Stimulated activated CD8-positive, alpha-beta memory T cell treated with anti-CD3 and anti-CD28 coated beads, Interleukin-7, amount 100 ng/mL, for 48 hours (primary cell): ENCODE measurements at places on chromosomes 5 and 9.

DNA sequence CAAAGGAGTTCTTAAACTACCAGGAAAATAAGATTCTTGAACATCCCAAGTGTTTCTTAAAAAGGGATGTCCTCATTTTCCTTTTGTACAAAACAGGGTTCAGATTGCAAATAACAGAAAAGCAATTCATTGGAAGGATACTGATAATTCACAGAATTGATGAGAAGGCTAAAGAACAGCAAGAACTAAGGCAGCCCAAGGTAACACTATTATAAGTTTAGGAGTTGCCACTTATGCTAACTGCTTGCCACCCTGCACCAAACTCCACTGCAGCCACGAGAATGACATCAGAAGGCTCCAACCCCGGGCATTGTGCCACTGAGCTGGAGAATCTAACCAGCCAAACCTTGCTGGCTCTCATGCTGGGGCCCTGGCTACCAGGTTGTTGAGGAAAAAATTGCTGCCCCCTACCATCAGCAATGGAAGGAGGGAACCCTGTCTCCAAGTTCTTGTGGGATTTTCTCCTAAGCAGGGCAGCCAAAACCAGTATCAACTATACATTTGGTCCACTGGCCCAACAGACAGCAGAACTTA is 123.4 kb downstream of the ARL15 start:
- DNase-seq = no peak

GRCh38 chr5:112232667-112233066 is 186.4 kb downstream of the EPB41L4A start:
- DNase-seq = no peak

DNA sequence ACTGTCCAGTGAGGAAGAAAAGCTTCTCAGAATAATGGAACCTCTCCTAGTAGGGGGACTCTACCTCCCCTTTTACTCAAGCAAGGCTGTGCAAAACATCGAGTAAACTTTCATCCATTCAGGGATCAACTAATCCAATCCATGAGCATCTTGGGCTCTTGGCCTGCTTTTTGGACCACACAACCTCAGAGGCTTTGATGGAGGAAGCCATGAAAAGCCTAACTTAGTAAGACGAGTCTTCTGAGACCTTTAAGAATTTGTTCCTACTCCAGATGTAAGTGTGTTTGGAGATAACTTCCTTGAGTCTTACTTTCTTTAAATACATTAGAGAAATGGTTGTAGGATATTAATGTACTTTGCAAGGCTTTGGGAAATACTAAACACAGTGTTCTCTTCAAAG is 49.1 kb downstream of the MARCHF3 start:
- no peak for DNase-seq

GRCh38 chr9:77455312-77455927 is 192.7 kb downstream of the GNA14 start:
- no peak for DNase-seq

DNA sequence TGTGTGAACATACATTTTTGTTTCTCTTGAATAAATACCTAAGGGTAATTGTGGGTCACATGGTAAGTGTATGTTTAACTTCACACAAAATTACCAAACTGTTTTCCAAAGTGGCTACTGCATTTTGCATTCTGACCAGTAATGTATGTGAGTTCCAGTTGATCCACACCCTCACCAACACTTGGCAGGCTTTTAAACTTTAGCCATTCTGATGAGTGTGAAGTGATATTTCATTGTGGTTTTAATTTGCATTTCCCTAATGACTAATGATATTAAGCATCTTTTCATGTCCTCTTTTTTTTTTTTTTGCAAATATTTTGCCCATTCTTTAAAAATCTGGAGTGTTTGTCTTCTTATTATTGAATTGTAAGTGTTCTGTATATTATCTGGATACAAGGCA is 53.5 kb upstream of the MAST4 start:
- no peak for DNase-seq

- DNase-seq = no peak
Observed at GRCh38 chr5:125559296-125559695, 812.9 kb upstream of the ZNF608 start.

GRCh38 chr9:115746496-115746895 is 407.1 kb upstream of the PAPPA start:
- DNase-seq = no peak
